GM23338 (cell line): ENCODE measurements at places on chromosomes 1 and 21.

DNA sequence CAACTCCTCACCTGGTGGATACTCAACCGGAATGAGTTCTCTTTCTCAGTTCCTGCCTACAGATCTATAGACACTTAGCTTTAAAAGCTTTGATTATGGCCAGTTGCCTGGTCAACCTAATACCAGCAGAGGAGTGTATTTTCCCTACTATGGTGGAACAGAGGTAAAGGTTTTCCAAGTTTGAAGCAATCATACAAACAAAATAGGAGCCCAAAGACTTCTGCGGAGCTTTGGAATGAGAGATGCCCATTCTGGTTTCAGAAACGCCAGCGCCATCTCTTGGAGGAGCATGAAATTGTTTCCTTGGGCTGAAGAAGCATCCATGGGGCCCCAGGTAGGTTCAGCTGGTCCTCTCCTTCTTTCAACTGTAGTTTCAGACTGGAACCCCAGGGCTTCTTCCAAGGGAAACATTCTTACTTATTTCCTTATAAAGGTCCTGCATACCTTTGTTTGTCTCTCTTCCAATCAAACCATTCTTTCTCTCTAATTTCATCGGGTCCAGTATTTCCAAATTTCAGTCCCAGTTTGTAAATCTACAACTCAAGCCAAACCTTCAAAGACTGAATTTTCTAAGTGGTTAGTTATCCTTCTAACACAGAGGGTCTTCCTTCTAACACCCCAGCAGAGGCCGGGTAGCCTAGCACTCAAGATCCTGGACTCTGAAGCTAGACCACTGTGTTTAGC, 95.9 kb downstream of the KCNJ15 start:
- peak; percentile 87 for DNase-seq

DNA sequence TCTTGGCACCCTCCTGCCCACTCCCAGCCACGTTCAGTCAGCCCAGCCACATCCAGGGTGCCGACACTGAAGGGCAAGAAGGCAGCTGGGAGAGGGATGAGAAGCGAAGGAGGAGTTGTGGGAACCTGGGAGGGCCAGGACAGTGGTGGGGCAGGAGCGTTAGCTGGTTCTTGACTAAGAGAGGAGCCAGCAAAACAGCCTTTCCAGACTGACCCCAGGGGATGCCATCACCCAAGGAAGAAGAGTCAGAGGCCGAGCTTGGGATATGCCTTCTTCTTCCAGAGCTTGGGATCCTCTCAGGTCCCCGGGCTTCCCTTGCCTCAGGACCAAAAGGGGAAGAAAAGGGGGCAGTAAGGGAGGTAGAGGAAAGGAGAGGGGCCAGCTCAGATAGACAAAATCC, 7.2 kb downstream of the INKA2 start:
- DNase-seq = no peak

- peak; percentile 40 for DNase-seq
Measured at GRCh38 chr1:185074307-185074706, 28.9 kb downstream of the RNF2 start.

DNA sequence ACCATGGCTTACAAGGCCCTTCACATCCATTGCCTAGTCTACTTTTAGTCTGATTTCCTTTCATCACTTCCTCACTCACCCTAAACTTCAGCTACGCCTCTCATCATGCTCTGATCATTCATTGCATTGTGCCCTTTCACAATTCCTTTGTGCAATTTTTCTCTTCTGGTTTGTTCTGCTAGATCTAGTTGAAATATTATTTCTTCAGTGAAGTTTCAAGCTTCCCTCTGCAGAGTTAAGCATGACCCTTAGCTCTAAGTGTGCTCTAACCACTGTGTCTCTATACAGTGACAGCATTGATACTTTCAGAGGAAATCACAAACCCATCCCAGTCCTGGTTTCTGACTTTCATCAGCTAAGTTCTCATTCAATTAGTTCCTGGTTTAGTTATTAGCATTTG, 166.1 kb downstream of the PLA2G4A start:
- DNase-seq = no peak

DNA sequence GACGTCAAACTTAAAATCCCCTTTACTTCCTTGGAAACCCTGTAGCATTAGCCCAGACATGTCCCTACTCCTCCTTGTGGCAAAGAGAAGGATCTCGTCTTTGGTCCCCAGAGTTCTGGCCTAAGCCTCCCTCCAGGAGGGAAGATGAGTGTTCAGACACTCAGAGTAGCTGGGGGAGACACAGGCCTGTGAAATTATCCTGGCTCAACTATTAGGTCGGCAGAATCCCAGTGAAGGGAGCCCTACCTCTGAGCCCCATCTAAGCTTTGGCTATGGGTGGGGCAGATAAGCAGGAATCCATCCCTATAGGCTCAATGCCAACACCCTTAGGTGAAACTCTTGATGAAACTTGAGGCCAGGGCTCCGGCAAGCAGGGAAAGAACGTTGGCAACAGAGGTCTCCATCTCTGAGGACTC, 1.7 kb upstream of the SFN start:
- DNase-seq = peak; percentile 63

DNA sequence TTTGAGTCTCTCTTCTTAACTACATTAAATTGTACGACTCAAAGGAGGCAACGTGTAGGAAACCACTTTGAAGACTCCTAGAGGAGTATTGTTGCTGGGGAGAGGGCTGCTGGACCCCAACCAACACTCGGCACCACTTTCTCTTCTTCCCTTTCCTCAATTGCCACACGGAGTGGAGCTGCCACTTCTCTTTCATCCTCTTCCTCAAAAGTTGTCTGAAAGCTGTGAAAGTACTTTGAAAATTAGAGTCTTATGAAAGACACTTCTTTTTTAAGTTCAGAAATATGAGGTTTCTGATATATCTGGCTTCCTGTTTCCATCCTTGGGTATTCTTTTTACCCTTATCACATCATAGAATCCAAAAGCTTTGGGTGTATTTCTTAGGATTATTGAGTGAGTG, 59.5 kb downstream of the MRPS6 start:
- no peak for DNase-seq

DNA sequence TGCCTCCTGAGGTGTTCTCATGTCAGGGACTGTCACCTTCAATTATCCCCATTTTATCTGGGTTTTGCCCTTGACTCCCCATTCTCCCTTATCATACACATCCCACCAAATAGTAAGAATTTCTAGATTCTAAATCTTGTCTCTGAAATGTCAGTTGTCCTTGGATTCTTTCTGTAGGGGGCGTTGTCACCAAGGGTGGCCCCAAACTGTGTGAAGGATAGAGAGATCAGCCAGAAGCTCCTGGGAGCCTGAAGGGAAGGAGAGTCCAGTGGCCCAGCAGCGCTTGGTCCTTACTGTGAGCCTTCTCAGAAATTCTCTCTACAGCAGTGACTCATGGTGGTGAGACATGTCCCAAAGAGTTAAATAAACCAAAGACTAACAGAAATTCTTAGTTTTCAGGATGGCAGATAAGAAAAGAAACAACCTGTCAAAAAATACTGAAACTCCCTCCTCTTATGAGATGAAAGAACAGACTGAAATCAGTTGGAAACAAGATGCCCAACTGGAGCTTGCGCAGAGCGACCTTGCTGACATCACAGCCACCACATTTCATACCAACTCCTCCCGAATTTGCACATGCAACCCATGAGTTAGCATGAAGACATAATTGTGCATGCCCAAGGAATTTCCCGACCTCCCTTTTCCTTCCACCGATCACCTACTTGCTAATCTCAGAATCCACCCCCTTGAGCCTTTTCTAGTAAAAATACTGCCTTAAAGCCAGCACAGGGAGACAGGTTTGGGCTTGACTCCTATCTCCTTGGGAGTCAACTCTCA, 109.8 kb downstream of the ELAVL4 start:
- peak; percentile 30 for DNase-seq

- DNase-seq = peak; percentile 61
Measured at GRCh38 chr1:203593723-203594122, 32.9 kb upstream of the ATP2B4 start.

GRCh38 chr1:117616967-117617366, 11.1 kb downstream of the TENT5C start:
- DNase-seq = no peak

- no peak for DNase-seq
Measured at GRCh38 chr1:205077934-205078311, 6.3 kb downstream of the TMEM81 start.

GRCh38 chr1:58805716-58806571, 22.1 kb upstream of the JUN start:
- no peak for DNase-seq

GRCh38 chr1:89277725-89278124, 5.1 kb upstream of the GBP5 start:
- no peak for DNase-seq

GRCh38 chr1:98888869-98889268, 115.8 kb downstream of the PLPPR5 start:
- no peak for DNase-seq

DNA sequence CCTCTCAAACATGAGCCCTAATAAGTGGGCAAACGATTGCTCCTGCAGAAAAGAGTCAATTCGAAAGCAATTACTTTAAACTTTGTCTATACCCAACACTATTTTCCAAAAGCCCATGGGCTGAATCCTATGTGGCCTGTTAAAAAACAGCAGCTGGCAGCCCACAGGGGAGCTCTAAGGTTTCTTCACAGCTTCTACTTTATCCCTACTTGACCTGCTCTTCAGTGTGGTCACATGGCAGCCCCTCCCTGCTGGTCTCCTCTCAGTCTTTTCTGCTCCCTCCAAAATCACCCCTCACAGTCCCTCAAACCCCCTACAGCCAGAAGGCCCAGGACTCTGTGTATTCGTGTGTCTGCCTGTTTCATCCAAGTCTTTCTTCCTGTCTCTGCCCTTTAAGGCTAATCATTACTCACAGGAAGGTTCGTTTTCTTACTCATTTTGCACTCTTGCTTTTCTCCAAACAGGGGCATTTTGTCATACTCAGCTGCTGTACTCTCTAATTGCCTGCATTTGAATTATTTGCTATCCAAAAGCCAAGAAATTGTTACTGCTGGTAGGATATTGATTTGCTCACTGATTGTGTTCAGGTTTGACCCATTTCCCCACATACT, 62.4 kb upstream of the FAM3B start:
- no peak for DNase-seq

DNA sequence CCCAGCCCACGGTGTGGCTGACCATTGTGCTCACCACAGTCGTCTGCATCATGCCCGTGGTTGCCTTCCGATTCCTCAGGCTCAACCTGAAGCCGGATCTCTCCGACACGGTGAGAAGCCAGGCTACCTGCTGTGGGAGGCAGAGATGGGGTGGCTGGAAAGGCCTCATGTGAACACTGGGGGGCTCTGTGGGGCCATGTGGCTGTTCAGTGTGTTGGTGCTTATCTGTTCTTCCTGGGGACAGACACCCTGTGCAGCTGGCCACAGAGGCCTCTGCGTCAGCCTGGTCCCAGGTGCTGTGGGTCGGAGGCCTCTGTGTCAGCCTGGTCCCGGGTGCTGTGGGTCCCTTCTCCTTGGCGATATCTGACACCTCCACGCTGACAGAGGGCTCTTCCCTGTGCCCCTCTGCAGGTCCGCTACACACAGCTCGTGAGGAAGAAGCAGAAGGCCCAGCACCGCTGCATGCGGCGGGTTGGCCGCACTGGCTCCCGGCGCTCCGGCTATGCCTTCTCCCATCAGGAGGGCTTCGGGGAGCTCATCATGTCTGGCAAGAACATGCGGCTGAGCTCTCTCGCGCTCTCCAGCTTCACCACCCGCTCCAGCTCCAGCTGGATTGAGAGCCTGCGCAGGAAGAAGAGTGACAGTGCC, 23.2 kb downstream of the ATP8B2 start:
- no peak for DNase-seq

DNA sequence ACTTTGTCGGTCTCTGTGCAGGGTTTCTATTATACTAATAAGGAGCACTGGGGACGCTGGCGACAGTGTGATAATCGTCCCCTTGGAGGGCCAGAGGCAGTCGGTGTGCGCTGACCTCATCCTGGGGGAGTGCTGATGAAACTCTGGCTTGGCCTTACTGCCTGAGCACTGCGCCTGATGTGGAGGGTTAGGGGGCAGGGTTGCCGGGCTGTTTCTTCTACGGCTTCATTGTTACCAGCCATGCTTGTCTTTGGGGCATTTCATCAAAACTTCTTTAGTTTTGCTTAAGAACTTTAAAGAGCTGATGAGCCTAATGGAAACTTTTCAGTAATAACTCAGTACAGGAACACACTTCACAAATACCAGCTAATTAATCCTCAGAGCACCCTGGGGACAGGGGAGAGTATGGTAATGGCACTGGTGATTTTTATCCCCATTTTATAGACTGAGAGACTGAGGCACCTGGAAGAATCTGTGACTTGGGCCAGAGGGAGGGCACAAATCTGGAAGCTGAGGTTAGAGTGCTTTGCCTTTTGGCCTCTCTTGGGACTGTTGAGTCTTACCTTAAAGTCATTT, 81.8 kb downstream of the PEX14 start:
- DNase-seq = peak; percentile 55

DNA sequence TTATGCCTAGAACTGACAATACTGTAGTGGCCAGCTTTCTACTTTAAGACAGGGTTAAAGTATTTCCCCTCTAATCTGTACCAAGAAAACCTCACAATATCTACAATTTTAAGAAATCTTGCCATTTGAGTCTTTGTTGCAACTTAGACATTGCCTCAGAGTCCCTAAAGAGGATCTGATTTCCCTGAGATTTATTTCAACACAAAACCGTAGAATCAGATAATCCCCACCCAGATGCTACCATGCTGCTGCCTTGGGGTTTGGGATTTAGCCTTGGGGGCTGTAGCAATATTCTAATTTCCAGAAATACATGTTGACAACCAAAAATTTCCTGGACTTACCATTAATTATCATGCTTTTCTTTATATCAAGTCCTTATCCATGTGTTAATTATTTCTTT, 50.3 kb upstream of the DENND1B start:
- no peak for DNase-seq

DNA sequence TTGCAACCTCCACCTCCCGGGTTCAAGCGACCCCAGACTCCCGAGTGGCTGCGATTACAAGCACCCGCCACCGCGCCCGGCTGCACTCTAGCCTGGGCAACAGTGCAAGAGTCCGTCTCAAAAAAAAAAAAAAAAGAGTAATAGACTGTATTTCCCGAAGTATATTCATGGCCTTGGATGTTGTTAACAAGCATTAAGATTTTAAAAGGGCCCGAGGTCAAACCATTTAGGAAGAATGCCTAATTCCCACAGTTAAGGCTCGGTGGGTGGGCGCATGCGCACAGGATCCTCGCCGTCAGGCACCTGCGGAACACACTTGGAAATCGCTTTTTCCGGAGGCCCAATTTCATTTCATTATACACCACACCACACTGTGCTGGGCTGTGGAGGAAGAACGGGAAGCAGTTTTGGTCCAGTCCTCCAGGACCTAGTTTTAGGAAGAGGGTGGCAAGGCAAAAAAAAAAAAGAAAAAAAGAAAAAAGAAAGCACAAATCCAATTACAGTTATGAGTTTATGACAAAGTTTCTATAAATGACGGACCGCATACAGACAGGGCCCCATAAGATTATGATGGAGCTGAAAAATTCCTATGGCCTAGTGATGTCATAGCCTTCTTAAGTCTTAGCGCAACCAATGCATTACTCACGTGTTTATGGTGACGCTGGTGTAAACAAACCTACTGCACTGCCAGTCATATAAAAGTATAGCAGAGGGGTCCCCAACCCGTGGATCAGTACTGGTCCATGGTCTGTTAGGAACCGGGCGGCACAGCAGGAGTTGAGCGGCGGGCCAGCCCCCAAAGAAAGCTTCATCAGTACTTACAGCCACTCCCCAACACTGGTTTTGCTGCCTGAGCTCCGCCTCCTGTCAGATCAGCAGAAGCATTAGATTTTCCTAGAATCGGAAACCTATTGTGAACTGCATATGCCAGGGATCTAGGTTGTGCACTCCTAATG, 38.2 kb downstream of the H3-3A start:
- peak; percentile 73 for DNase-seq
